ENCODE measurements at places on chromosomes 5 and 9.
A peak's percentile ranks its signal among the peaks of the same experiment; 100 is the strongest.

DNA sequence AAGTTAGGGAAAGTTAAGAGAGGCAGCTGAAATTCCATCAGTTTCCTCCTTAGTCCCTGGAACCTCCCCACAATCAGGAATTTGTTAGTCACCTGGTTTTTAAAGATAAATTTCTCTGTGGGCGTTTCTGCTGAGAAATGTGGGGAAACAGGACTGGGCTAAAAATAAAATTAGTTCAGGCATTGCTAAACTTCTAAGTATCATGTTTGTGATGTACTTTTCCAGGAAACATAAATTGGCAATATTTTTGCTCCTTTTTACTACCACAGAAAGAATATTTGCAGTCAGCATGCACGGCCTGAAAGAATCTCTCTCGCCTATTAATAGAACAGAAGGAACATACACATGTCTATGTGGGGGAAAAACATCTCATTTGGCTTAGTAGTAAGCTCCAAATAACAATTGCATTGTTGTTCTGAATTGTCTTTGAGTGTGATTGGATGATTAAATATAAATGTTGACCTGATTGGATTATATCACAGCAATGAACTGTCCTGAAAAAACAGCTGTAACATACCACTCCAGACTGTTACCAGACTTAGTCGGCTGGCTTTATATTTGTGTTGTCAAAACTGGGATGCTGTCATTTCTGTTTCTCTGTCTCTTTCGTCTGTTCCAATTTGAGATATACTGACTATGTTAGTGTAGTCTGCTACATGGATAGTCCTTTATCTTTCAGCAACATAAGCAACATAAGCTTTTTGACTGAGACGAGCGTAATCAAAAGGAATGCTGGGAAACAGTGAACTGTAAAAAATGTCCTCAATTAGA lies 12.9 kb downstream of the TJP2 start:
- DNase-seq, result peak; percentile 33

DNA sequence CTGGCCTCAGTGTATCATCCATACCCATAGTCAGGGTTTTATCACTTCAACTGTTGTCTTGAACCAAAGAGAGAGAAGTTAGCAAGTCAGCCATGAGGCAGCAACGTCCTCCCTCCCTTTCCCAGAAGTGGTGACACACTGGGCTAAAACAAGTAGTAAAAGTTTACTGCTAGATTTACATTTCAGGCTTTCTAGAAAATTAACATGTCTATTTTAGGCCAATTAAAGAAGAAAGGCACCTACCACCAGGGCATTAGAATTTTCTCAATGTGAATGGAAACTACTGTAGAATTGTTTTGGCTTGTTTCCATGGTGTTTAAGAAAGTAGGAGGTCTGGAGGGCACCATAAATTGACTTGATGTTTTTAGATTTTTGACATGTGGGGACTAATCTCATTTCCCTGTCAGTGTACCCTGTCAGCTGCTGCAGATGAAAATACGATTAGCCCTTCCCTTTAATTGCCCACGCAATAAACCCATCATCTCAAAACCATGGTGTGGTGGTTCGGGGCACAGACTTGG lies 121.8 kb upstream of the ELL2 start:
- DNase-seq, result peak; percentile 21

- DNase-seq, result peak; percentile 55
These were observed 2.5 kb downstream of the TLX3 start for GRCh38 chr5:171311322-171312077.

GRCh38 chr9:17782430-17783149 lies 203.7 kb downstream of the SH3GL2 start:
- DNase-seq, result peak; percentile 9

DNA sequence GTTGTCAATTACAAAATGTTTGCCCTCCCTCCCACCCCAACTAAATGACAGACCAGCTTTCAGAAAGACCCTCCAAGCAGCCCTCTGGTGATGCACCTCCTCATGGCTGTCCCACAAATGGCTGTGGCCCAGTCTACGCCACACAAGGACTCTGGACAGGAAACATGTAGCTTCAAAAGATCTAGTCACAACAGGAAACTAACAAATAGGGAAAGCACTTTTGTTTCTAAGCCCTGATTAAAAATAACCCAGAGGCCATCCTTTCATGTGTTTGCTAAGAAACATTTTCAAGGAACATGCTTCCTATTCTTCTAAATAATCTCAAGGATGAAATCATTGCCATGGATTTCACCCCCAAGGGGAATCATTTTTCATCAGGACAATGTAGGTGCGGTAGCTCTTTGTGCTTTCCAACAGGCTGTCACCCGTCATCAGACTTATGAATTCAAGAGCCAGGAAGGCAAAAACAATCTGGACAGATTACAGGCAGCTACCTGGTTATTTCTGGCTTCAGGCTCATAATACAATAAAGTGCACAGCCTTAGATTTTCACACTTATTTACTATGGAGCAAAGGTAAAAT lies 20.1 kb downstream of the PCSK1 start:
- no peak for DNase-seq

DNA sequence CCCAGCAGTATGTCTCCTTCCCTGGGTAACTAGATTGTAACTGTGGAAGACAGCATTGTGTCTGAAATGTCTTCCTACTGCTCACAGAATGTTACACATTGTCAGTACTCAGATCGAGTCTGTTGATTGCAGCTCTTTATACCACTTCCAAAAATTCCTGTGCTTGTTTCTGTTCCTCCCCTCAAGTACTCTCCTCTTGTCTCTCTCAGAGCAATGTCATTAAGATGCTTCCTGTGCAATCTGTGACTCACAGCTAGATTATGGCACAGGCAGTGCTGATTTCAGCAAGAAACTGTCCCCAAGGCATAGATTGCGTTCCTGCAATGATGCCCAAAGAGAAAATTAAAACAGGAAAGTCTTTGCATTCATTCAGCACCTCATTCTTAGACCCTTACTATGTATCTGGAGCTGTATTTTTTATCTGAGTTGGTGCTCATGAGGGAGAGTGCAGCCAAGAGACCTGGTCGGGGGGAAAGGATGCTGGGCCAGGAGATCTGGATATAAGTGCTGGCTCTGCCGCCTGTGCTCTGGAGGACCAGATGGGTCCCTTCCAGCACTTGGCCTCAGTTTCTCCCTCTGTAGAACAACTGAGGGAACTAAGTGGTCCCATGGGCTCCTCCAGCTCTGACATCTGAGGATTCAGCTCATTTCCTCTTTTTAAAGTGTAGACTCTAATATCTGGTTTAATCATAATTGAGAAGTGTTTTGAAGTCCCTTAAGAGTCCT lies 40.8 kb upstream of the GNPDA1 start:
- peak; percentile 51 for DNase-seq

DNA sequence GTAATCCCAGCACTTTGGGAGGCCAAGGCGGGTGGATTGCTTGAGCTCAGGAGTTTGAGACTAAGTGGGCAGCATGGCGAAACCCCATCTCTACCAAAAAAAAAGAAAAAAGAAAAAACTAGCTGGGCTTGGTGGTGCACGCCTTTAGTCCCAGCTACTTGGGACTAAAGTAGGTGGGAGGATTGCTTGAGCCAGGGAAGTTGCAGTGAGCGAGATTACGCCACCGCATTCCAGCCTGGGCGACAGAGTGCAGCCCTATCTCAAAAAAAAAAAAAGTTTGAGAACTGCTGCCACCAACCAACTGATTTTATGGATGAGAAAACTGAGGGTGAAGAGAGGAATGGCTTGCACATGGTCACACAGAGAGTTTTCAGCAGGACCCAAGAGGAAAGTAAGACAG lies 175.1 kb downstream of the DOCK8 start:
- DNase-seq, result no peak

GRCh38 chr5:171258737-171259415 lies 50.2 kb upstream of the TLX3 start:
- DNase-seq, result no peak

DNA sequence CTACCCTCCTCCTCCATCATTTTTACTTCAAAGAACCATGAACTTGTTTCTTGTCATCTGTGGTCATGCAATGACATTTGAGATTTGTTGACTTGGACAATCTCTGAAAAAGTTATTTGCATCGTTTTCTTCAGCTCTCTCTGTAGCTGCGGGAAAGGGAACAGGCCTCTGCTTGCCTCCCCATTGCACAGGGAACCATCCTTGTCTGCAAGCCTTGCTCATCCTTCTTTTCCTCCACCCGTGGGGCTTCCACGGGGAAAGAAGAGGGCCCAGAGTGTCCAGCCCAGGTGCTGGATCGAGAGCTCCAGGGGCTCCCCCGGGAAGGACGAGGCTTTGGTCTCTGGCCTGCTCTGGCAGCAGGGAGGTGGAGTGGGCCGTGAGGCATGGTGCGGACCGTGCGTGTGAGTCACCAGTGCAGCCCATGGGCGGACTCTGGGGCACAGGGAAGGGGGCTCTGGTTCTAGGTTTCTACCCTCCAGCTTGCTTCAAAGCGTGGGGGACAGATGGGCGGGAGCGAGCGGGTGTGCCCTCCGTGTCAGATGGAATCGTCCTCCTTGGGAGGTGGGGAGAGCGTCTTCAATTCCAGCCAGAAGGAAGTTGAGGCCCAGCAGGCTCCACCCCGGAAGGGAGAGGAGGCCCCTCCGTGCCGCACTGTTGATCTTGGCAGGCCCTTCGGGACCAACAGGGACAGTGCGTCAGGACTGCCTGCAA lies 6.0 kb upstream of the IRX4 start:
- DNase-seq, result no peak

DNA sequence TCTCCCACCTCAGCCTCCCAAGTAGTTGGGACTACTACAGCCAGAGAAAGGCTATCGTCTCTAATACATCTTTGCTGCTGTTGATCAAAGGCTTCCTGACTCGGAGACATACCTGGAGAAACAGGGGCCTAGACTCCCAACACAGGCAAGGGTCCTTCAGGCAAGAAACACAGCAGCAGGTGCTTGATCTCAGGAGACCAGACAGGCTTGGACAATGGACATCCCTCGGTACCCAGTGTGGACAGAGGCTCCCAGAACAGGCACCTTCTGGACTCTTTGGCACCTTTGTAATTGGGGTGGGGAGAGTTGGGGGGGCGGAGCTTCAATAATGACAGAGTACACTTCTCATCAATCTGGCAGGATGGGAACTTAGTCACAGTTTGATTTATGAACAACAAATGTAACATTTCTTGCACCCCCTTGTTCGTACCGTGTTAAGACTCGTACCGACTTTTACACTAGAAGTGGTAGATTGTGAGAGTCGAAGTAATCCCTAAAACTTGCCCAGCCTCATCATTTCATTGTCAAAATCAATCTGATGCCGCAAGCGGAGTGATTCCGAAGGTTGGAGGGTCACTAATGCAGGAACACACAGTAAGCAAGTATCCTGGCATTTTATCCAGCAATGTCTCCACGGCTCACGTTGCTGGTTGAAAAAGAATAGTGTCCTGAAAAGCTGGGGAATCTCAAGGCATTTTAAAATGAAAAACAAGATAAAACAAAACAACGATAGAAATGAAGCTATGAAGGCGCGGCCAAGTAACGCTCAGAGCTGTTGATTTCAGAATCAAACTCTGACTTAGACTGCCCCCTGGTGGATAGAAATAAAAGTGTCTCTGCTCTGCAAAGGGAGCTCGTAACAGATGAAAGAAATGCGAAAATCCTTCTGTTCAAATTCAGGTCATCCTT lies 46.4 kb upstream of the STK32A start:
- peak; percentile 89 for DNase-seq

GRCh38 chr5:147508711-147509040 lies 1.2 kb downstream of the DPYSL3 start:
- DNase-seq, result no peak

- DNase-seq, result no peak
These were observed 178.3 kb downstream of the DEPDC1B start for GRCh38 chr5:60521376-60522291.

DNA sequence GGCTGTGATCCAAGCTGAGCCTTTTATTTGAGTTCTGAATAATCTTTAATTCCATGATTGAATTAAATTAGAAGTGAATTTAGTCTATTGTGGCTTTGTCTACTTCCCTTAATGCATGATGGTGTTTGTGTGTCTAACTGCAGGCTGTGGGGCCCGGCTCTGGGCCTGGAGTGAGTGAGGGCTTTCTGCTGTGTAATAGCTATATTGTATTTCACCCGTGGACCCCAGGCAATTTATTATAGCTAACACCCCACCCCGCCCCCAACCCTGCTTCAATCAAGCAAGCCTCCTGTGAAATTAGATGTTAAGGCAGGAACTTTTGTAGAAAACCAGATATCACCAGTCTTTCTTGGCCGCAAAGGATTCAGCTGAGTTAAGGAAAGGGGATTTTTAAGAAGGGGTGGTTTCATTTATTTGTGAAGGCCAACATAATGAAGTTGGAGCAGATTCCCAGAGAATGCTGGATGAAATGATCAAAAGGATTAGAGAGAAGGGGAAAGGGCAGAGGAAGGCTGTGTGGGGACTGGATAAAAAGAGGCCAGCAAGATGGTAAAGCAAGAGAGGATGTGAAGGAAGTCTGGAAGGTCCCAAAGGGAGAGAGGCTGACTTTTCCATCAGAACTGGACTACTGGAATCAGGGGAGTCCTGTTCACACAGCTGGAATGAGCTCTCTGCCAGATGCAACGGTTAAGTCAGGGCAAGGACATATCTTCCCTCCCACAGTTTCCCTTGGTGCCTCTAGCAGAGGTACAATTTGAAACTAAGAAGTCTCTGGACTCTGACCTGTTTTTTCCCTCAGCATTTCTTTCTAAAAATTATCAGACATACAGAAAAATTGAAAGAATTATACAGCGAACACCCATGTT lies 125.3 kb upstream of the SAP30L start:
- no peak for DNase-seq

GRCh38 chr9:27176971-27177370 lies 67.9 kb downstream of the TEK start:
- no peak for DNase-seq

DNA sequence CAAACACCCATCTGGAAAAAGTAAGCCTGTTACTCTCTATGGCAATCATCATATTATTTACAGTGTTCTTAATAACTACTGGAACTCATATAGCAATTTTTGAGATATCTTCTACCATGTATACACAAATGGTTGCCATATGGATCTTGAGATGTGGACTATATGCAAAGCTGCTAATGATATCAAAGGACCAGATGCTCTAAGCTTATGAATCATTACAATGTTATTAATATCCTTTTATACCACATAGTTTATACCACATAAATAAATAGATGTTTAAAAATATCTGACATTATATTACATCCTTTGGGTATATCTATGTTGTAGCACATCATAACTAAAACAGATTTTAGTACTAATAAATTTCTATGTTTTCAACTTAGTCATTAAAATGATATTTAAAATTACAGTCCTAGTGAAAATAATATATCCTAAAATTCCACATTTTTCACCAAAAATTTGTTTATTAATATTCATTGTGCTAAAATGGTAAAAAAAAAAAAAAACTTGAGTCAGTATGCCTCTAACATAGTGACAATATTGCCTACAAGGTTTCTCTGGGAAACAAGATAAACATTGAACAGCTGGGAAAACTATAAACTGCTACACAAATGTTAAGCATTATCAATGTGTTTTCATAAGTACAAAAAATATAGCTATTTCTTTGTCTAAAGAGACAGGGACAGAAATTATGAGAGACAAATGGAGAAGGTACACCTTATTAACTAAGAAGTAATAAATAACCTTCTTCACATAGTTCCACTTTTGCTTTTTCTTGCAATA lies 85.5 kb downstream of the DTWD2 start:
- no peak for DNase-seq

DNA sequence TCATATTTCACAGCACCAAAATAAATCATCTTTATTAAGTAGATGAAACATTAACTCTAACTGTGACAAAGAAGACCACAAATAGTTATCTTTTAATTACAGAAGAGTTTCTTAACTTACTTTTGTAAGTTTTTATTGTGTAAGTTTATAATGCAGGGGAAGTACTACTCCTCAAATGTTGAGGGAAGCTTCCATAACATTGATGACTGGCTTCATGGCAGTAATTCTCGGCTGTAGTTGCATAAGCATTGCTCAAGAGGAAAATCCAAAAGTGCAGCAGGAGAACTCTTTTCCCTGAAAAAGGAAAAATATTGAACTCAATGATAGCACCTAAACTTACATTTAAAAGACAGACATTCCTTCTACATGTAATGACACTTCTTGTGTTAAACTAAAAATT lies 4.6 kb downstream of the TSLP start:
- DNase-seq, result no peak
